ENCODE measurements at places on chromosomes 5 and 9.

- DNase-seq, result no peak
Measured at GRCh38 chr5:10594591-10595210, 30.8 kb downstream of the ANKRD33B start.

- peak; percentile 30 for DNase-seq
Measured at GRCh38 chr5:99037668-99038067, 108.9 kb upstream of the CHD1 start.

GRCh38 chr9:126417043-126417442 is 90.4 kb downstream of the MVB12B start:
- no peak for DNase-seq

GRCh38 chr9:121581786-121582600 is 69.4 kb upstream of the DAB2IP start:
- no peak for DNase-seq

DNA sequence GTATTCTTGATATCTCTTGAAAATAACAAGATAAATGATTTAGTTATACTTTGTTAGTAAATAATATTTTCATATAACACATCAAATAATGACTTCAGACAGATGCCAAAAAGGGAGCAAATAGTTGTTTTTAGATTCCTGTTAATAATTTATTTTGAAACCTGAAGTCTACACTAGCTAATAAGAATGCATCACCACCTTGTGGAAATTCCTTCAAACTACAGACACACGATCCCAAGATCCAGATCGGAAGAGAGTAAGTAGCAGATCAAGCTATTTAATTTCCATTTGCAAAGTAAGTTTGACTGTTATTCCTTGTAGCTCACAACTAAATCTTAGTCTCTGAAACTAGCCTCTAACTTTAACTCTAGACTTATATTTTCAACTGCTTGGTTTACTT is 35.5 kb upstream of the ISL1 start:
- no peak for DNase-seq

- no peak for DNase-seq
Measured at GRCh38 chr9:128861501-128861900, 20.2 kb downstream of the KYAT1 start.

DNA sequence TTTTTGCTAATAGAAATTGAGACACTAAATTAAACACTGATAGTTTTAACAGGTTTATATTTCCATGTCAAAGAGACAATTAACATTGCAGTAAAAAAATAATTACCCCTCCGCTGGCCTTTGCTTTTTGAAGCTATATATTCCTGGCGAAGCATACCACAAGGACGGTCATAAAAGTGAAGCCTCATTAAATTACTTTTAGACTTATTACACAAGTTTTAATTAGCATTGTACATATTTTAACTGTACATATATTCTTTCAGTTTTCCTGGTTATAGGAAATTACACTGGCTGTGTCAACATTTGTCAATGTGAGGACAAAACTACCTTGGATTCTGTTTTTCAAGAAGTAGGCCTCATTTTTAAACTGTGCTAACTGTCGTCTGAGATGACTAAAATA is 1.2 kb downstream of the CDKN2A start:
- no peak for DNase-seq

- no peak for DNase-seq
Measured at GRCh38 chr9:113454914-113455761, 8.4 kb upstream of the RGS3 start.

- no peak for DNase-seq
Measured at GRCh38 chr5:133581918-133582317, 30.4 kb downstream of the FSTL4 start.

GRCh38 chr9:124439086-124439485 is 11.2 kb upstream of the ADGRD2 start:
- no peak for DNase-seq

DNA sequence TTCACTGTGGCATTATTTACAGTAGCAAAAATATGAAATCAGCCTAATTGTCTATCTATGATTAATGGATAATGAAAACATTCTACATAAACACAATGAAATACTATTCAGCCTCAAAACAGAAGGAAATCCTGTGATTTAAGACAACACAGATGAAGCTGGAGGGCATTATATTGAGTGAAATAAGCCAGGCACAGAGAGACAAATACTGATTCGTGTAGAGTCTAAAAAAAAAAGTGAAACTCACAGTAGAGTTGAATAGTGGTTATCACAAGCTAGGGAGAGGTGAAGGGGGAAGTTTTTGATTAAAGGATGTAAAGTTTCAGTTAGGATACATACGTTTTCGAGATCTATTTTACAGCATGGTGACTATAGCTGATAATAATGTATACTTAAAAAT is 122.2 kb downstream of the ADAMTS6 start:
- DNase-seq, result no peak

DNA sequence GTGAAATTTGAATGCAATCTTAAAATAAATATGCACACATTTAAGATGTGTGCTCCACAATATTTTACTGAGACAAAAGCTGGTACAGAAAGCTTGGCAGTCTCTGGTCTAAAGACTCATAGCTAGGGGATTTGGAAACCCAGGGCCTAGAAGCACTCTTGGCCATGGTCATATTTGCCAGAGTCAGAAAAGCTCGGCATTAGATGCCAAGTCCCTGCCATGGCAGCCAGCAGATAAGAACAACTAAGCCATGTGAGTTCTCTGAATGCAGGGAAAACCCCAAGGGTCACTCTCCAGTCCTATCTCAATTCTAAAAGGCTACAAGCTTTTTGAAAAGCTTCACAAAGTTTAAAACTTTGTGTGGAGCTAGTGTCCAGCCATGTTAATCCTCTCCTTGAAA is 119.5 kb downstream of the FAM114A2 start:
- DNase-seq, result no peak

DNA sequence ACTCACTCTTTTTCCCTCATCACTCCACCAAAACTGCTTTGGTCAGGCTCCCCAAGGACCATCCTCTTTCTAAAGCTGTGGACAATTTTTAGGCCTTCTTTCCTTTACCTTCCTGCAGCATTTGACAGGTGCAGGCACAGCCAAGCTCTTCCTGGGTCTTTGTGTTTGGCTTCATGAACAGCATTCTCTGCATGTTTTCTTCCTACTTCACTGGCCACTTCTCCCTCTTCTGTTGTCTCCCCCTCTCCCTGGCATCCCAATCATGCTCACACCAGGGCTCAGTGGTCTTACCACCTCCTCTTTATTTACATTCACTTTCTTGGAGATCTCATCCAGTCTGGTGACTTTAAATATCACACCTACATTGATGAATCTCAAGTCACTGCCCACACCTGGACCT is 51.1 kb downstream of the CTNND2 start:
- no peak for DNase-seq

- no peak for DNase-seq
Measured at GRCh38 chr5:168818558-168818957, 239.4 kb upstream of the PANK3 start.

DNA sequence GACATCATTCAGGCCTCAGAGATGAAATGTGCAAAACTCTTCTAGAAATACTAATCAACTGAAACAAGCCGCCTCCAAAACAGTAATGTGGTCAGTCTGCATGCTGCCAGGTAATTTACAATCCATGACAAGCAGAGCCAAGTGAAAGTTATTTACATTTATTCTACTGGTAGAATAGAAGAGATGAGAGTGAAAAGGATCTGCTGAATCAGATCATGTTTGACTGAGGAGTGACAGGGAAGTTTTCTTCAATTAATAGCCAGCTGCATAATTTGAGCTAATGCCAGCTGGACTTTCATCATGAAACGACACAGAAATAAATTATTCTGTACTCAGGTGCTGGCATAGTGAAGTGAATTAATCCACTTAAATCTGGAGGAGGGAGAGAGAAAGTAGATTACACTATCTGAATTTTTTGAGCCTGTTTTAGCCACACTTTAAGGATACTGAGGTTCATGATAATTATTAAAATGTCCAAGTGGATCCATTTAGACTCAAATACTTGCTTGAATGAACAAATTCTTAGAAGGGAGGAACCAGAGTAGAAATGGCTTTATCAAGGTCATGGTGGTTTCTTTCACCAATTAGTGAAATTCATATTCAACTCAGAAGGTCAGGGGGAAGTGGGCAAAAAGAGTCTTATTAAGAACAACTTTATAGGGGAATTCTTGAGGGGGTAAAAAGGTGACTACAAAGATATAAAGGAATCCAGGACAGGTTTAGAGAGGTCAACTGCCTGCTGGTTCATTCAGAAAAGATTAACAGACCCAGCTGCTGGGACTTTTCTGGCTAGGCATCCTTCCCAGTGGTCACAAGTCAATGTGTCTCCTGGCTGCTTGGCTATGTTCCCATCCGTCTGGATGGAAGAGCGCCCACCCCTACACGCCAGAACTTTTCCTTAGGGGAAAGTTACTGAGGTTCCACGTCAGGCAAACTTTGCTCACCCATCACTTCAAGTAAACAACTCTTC is 350.4 kb downstream of the PDE4D start:
- no peak for DNase-seq

DNA sequence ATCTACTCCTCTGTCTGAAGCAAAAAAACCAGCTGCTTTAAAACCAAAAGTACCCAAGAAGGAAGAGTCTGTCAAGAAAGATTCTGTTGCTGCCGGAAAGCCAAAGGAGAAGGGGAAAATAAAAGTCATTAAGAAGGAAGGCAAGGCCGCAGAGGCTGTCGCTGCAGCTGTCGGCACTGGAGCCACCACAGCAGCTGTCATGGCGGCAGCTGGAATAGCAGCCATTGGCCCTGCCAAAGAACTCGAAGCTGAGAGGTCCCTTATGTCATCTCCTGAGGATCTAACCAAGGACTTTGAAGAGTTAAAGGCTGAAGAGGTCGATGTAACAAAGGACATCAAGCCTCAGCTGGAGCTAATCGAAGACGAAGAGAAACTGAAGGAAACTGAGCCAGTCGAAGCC is 88.3 kb downstream of the MAP1B start:
- no peak for DNase-seq

- no peak for DNase-seq
Measured at GRCh38 chr5:111782216-111782615, 25.2 kb upstream of the NREP start.

DNA sequence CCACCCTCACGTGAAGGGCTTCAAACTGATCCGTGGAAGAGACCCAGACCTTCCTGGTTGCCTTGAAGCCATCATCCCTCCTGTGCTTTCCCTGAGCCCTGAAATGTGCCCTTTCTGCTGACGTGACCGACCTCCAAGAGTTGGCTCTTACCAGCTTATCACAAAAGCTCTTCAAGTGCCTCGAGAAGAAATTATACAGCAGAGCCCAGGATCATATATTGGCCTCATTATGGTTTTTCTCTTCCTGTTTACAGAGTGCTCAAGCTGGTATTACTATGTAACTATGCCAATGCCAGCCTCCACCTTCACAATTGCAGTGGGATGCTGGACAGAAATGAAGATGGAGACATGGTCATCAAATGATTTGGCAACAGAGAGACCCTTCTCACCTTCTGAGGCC is 66.0 kb downstream of the AOPEP start:
- DNase-seq, result no peak

GRCh38 chr5:94691949-94692348 is 73.5 kb downstream of the SLF1 start:
- DNase-seq, result no peak

GRCh38 chr5:54045077-54045792 is 265.1 kb downstream of the ARL15 start:
- DNase-seq, result no peak

DNA sequence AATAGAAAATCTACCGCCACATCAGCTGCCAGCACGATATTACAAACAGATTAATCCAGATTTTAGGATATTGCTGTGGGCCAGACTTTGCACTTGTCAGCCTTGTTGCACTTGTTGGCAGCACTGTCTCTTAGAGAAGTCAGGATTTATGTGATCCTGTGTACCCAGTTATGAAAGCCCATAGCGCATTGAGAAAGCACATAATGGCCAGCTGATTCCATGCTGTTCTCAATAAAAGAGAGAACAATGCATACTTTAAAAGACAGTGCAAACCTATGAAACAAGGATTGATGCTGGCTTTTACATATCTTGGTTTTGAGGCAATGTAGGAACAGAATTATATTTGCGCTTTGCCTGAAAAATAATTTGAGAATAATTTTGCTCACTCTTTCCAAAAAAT is 140.8 kb downstream of the CEP120 start:
- DNase-seq, result no peak

DNA sequence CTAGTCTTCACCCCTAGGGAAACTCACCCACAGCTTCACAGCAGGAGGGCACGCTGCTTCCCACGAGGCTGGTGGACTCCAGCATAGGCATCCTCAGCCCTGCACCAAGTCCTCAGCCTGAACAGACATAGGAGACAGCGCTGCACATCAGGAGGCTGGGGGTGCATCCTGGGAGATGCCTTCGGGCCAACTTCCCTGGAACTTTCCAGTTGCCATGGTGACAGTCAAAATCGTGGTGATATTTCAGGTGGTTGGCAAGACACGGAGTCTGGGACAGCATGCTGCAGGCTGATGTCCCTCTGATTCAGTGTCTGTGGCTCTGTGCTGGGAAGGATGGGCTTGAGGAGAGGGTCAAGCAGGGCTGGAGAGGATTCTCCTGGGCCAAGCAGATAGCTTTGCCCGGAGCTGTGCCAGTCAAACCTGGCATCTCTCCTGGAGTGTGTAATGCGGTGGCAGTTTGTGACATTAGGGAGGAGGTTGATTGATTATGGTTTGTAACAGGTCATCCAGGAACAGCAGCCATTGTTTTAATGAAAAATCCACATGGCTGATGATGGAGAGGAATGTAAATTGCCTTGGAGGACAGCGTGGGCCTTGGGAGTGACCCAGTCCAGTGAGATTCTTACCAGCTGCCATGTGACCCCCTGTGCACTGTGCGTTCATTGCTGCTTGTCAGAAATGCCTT is 35.6 kb upstream of the SEMA4D start:
- DNase-seq, result no peak

DNA sequence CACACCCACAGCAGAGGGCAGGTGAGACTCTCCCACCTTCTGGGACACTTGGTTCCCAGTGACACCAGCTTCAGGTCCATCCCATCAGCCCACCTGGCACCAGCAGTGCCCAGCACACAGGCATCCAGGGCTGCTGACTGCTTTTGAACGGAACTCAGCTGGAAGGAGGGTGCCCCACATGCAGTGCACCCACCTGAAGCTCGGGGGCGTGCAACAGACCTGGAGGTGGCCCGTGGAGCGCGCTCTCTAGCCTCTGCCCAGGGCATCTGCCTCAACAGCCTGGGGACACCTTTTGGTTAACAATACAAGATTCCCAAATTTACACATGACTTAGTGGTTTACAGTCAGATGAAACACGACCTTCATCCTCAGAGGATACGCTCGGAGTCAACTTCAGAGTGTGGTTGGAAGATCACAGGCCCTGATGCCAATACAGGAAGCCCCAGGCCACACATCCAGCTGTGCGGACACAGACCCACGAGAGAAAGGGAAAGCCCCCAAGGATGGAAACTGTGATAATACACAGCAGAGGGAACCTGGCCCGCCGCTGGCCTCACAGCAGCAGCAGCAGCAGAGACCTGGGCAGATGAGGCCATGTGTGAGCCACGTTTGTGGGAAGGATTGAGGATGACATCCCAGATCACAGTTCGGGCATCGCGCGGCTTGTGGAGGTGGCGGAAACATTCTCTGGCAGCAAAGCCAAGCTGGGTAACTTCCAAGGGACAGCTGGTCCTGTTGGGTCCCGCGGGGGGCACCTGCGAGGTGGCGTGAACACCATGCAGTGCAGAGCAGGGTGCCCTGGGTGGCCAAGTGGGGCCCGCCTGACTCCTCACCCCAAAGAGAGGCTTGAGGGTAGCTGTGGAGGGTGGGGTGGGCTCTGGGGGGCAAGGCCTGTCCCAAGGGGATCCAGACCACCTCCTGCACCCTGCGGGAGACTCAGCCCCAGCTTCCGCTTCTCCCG is 64.0 kb downstream of the SECISBP2 start:
- DNase-seq, result no peak

Data from stimulated activated naive CD8-positive, alpha-beta T cell treated with anti-CD3 and anti-CD28 coated beads, Interleukin-15, amount 100 ng/mL, for 72 hours (primary cell).